ENCODE measurements at places on chromosomes 3 and 15.

DNA sequence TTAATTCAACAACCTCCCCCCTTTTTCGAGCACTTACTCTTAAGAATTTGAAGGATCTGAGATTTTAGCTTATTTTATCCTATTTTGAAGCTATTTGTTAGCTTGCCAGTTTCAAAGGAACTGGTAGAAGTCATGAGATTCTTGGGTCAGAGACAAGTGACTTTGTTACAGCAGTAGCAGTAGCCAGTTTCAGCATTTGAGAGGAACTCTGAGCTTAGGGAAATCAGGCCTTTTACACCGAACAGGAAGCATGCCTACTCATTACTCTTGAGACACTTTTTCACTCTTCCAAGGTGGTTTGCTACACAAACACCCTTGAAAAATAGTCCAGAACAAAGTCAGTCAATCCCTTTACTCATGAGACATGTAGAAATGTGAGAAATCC, 24.5 kb upstream of the TM4SF1 start:
- no peak for DNase-seq

GRCh38 chr3:99425930-99426329, 212.5 kb upstream of the COL8A1 start:
- DNase-seq: no peak

- DNase-seq: no peak
Observed at GRCh38 chr3:8994226-8994625, 31.0 kb upstream of the RAD18 start.

DNA sequence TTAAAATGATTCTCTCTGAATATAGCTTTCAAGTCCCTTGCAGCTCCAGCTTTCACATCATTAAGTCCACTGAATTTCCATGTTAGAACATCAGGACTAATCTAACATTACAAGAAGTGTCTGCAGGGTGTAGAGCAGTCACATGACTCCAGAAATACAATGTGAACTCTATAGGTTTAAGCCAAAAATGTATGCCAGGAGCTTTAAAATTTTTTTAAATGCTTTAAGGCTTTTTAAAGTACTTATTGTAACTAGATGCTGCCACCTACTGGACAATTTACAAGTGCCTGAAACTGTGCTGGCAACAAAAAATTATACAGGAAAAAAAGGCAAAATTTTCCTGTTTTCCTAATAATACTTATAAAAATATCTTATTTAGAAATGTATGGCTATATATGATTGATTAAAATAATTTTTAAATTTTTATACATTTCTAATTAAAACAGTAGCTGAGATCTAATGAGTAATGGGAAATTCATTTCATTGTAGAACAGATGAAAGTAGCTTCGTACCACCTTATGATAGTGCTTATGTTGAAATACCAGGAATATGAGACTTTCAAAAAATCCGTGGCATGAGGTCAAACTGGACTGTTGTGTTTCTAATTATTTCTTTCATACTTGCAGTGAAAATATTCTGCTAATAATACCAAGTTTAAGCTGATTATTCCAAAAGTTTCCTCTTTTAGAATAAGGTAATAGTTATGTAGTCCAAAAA, 25.7 kb downstream of the FSIP1 start:
- DNase-seq: no peak

GRCh38 chr3:63940389-63940757, 28.2 kb upstream of the SCAANT1 start:
- DNase-seq: no peak

DNA sequence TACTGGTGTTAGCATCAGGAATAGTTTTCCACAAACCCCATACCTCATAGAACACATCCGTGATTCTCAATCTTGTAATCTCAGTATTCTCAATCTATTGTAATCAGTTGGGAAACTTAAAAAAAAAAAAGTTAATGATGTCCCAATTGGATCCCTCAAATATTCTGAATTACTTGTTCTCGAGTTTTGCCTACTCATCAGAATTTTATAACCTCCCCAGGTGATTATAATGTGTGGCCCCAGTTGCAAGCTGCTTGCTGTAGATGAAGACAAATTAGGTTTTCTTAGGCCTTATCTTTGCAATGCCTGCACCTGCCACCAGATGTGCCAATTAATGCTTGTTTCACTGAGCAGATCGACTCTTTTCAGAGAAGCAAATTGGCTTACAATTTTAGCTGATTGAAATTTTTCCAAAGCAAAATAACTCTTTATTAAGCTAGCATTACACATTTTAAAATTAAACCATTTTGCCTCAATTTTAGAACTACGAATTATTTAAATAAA, 19.0 kb upstream of the DIPK2A start:
- no peak for DNase-seq

- no peak for DNase-seq
Observed at GRCh38 chr15:69881302-69881670, 216.4 kb downstream of the TLE3 start.

GRCh38 chr3:158165730-158166129, 55.8 kb downstream of the RSRC1 start:
- DNase-seq: no peak

DNA sequence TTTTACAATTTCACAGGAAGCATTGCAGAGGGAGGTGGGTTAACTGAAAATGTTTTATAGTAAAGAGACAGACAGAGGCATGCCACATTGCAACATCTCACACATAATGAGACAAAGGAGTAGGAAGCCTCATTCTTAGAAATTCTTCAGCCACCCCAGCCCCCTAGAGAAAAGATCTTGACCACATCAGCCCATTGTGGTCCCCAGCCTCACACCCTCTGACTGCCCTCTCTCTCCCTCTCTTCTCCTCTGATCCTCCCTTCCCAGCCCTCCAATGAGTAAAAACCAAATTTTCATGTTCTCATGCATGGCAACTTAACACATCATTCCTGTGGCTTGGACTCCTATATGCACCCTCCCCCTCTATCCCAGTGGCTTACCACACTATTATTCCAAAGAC, 174.1 kb downstream of the UACA start:
- no peak for DNase-seq

GRCh38 chr15:52856286-52856685, 66.2 kb upstream of the ONECUT1 start:
- DNase-seq: no peak

- no peak for DNase-seq
Observed at GRCh38 chr3:170397685-170398084, 21.0 kb upstream of the CLDN11 start.

- DNase-seq: no peak
Observed at GRCh38 chr3:111227216-111227615, 155.6 kb downstream of the NECTIN3 start.

DNA sequence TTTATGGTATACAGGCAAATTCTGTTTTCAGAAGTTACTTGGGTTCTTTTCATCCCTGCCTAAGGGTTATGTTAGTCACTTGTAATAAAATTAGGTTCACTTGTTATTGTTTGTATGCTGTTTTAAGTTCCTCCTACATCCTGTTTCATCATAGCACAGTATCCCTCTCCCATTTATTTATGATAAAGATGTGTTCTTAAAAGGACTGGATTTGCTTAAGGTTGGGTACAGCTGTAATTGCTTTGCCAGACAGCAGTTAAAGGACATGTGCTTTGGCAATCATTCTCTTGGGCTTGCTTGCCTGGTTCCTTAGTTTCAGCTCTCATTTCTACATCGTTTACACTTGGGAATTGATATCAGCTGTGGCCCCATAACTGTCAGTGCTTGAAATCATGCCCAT, 11.7 kb downstream of the ATP2C1 start:
- DNase-seq: no peak

DNA sequence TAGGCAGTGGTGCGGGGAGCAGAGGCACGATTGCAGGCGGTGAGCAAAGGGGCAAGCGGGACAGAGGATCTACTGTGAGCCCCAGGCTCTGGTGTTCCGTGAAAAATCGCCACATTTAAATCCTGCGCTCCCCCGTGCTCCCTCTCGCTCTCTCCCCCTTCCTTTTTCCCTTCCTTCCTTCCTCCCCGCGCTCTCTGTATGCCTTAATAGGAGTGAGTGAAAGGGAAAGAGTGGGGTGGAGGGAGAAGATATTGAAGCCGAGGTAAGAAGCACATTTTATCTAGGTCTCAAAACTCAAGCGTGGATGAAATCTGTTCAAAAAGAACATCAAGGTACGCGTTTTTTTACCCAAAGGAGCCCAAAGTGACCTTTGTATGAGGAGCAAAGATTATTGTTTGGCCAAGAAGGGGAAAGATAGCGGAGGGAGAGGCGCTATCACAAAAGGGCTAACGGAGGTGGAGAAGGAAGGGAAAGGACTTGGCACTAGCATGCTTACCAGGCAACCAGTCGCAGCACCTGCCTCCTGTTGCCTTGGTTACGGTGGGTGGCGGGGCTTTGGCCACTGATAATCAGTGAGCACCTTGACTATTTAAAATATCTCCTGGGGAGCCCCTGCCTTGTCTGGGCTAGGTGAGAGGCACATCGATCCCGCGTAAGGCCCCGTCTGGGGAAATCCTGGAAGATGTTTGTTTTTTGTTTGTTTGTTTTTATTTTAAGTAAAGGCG, 14.9 kb upstream of the AEN start:
- DNase-seq: no peak

DNA sequence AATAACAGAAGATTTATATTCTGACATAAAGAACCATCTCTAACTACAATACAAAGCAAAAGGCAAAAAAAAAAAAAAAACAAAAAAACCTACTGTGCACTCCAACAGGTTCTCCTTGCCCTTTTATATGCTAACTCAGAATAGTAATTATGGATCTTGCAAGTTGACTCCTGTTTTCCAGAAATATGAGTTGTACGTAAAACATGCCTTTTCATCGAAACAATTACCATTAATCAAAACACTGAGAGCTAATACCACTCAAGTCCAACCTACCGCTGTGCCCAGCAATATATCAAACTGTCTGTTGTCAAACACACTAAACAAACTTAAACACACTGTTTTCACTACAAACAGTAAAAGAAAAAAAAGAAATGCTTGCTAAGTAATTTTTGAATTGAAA, 389.8 kb downstream of the TBC1D5 start:
- DNase-seq: no peak

DNA sequence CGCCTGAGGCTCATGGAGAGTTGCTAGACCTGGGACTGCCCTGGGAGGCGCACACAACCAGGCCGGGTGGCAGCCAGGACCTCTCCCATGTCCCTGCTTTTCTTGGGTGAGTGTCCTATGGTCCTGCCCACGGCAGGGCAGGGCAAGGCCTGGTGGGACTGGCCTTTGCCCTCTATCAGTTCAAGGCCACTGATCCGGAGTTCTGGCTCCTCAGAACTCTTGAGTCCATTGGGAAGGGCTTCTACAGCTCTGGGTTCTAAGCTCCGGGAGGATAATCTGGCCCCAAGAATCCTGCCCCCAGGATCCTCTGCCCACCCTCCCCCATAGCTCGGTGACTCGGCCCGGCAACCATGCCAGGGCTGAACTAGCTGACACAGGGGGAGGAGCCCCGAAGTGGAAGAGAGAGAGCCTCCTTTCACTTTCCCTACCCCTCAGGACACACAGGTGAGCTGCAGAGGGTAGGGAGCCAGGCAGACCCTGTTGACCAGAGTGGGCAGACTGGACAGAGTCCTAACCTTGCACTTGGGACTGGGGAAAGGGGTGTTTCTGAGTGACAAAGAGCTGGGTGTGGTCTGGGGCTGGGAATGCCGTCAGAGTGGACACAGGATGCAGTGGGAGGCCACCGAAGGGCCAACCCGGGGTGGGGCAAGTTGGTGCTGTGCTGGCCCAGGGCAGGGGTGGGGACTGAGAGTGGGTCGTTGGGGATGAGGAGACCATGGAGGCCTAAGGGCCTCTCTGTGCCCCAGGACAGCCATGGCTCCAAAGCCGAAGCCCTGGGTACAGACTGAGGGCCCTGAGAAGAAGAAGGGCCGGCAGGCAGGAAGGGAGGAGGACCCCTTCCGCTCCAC, 664 bp downstream of the PARP3 start:
- no peak for DNase-seq

- no peak for DNase-seq
Observed at GRCh38 chr15:59618406-59618805, 6.8 kb downstream of the GCNT3 start.

- no peak for DNase-seq
Observed at GRCh38 chr15:30770759-30771158, 133.0 kb upstream of the FAN1 start.

GRCh38 chr15:39878406-39878785, 41.7 kb downstream of the GPR176 start:
- no peak for DNase-seq

DNA sequence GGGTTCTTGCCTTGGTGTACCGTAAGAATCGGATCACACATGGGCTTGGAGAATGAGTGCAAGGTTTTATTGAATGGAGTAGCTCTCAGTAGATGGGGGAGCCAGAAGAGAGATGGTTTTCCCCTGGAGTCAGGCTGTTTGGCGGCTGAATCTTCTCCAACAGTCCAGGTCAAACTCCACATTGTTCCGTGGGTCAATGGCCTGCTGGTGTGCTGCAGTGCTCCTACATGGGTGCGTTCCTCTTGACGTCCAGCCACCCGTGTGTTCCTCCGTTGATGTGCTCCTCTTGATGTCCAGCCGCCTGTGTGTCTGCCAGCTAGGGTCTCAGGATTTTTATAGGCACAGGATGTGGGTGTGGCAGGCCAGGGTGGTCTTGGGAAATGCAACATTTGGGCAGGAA, 69.3 kb upstream of the AGBL1 start:
- DNase-seq: no peak

DNA sequence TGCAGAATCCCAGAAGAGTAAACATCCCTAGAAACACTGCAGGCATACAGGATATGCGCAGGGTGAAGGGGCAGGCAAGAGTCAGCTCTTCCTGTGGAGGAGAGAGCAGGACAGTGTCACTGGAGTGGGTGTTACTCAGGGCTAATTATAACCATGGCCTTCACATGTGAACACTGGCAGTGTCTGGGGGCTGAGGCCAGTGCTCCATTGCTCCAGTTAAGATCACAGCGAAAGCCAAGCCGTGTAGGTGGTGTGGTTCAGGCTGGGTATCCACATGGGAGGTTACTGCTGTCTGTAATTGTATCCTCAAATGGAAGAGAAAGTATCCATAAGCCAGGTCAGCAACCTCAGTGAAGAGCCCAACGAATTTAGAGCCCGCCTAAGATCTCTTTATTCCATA, 84.6 kb downstream of the MESD start:
- no peak for DNase-seq

DNA sequence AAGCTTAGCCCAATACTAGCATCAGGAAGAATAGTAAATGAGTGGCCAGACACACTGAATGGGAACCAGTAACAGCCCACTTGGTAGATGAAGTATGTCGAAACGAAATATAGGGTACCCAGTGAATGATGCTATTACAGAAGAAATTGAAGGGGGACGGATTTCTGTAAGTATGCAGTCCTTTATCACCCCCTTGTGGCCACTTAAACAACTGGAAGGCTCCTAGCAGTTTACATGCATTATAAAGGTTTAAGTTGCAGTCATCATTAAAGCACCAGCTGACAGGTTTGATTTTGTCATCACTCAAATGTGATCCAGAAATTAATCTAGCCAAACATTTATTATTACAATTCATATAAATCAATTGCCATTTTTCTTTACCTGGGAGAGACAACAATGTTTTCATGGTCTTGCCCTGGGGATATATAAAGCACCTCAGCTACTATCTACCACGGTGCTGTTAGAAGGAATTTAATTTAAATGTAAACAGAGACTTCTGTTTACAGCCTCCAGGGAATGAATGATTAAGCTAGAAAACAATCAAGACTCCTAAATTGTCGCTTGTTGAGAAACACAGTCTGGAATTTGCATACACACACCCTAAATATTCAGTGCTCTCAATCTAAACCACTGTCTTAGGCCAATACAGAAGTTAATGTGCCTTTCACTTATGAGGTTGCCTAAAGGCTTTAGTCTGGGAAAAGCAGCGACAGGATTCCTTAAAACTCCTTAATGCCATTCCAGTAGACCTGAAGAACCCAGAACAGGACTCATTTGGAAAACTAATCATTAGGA, 7.8 kb downstream of the EIF1B start:
- peak; percentile 50 for DNase-seq

All from bone marrow (tissue), 2 donors.